ENCODE measurements at places on chromosomes 2 and 18.

GRCh38 chr2:219118504-219118903 is 42.1 kb downstream of the NHEJ1 start:
- no peak overlapping the region for H3K4me3 ChIP-seq
- no peaks in the 10 kb centered on the region for H3K27me3 ChIP-seq
- no peak for DNase-seq

- H3K36me3 ChIP-seq, result no peaks in the 10 kb centered on the region
- no peaks in the 10 kb centered on the region for H3K4me1 ChIP-seq
- no peak overlapping the region for H3K27ac ChIP-seq
Observed at GRCh38 chr2:21268197-21268877, 144.6 kb downstream of the TDRD15 start.

DNA sequence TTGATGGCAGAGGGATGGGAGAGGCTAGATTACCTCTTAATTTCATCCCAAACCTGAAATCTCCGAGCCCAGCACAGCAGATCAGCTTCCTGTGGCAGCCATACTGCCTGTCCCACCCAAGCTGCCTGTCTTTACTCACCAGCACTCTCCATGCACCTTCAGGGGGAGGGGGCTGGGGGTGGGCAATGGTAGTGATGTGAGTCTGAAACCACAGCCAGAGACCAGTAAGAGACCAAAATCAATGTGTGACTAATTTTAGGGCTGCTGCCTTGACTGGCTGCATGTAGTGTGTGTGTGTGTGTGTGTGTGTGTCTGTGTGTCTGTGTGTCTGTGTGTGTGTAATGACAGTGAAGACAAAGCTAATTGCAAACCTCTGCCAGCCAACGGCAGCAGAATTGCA is 11.7 kb upstream of the TEX261 start:
- H3K27ac ChIP-seq, result no peak overlapping the region
- H3K36me3 ChIP-seq, result no peaks in the 10 kb centered on the region
- no peak overlapping the region for H3K4me3 ChIP-seq
- H3K27me3 ChIP-seq, result peaks cover 4% of the 10 kb centered on the region

GRCh38 chr2:59540864-59541263 is 1012.6 kb downstream of the BCL11A start:
- H3K4me3 ChIP-seq, result no peak overlapping the region
- no peaks in the 10 kb centered on the region for H3K4me1 ChIP-seq
- H3K27ac ChIP-seq, result no peak overlapping the region
- no peak for DNase-seq
- no peaks in the 10 kb centered on the region for H3K27me3 ChIP-seq
- H3K36me3 ChIP-seq, result no peaks in the 10 kb centered on the region

- H3K27ac ChIP-seq, result no peak overlapping the region
- H3K27me3 ChIP-seq, result no peaks in the 10 kb centered on the region
- no peak overlapping the region for H3K4me3 ChIP-seq
- no peaks in the 10 kb centered on the region for H3K36me3 ChIP-seq
Observed at GRCh38 chr2:160064916-160065315, 2.5 kb upstream of the PLA2R1 start.

- no peaks in the 10 kb centered on the region for H3K4me1 ChIP-seq
- DNase-seq, result no peak
- H3K27ac ChIP-seq, result no peak overlapping the region
- H3K27me3 ChIP-seq, result no peaks in the 10 kb centered on the region
- H3K36me3 ChIP-seq, result no peaks in the 10 kb centered on the region
Observed at GRCh38 chr18:59035591-59035990, 104.1 kb upstream of the SEC11C start.

- DNase-seq, result peak; percentile 64
- H3K4me3 ChIP-seq, result no peak overlapping the region
- no peaks in the 10 kb centered on the region for H3K36me3 ChIP-seq
- H3K27ac ChIP-seq, result peak overlapping the region; percentile 76
Observed at GRCh38 chr2:223042704-223043118, 9.3 kb upstream of the KCNE4 start.

DNA sequence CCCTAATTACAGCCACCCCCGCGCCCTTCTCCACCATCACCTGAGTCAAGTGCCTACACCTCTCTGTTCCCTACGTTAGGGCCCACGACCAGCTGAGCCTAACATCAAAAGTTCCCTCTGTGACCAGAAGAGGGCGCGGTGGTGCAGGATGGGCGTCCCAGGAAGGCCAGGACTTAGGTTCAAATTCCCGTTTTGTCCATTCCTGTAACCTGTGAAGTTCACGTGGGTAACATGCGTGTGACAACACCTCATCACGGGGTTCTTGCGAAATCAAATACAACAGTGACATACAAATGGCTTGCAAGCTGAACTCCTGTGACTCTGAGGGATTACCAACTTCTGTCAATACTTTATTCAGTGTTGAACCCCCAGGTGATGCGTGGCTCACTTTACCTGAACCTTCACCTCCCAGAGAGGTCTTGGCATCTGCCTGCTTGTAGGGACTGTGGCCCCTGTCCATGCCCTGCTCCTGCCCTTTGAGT is 207.9 kb downstream of the ARL4C start:
- peak; percentile 59 for DNase-seq
- no peaks in the 10 kb centered on the region for H3K27me3 ChIP-seq
- no peak overlapping the region for H3K4me3 ChIP-seq
- no peaks in the 10 kb centered on the region for H3K36me3 ChIP-seq
- peaks cover 20% of the 10 kb centered on the region for H3K4me1 ChIP-seq

DNA sequence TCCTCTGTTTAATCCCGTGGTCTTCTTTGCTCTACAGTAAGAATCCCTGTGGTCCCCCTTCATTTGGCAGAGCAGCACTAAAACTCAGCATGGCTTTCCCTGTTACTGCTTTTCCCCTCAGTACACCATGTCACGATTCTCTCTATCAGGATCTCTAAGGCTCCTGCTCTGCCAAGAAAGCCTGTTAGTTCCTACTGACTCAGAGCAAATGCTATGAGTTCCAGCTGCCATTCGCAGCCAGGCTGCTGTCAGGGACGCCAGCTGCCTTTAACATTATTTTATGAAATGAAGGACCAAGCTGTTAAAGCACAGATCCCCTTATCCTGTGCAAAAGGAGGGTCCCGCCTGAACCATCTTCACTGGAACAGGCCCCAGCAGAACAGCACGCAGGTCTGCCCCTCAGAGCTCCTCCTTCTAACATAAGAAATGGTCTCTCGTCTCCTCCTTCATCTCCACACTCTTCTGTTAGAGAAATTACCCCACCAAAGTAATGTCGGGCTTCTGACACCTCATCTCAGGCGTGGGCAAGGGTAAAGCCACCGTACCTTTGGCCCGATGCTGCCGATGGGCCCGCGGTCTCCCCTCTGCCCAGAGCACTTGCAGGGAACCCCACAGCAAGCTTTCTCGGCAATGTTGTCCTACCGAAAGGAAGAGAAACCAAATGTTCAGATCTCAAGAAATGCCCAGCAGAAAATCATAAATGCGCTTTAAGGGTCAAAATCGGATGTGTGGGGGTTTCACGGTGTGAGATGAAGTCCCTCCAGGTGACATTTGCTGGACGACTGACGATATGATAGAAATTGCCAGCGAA is 52.6 kb downstream of the COL6A3 start:
- peak overlapping the region; percentile 47 for H3K27ac ChIP-seq
- peaks cover 100% of the 10 kb centered on the region for H3K36me3 ChIP-seq
- DNase-seq, result peak; percentile 80
- H3K4me1 ChIP-seq, result peaks cover 6% of the 10 kb centered on the region

DNA sequence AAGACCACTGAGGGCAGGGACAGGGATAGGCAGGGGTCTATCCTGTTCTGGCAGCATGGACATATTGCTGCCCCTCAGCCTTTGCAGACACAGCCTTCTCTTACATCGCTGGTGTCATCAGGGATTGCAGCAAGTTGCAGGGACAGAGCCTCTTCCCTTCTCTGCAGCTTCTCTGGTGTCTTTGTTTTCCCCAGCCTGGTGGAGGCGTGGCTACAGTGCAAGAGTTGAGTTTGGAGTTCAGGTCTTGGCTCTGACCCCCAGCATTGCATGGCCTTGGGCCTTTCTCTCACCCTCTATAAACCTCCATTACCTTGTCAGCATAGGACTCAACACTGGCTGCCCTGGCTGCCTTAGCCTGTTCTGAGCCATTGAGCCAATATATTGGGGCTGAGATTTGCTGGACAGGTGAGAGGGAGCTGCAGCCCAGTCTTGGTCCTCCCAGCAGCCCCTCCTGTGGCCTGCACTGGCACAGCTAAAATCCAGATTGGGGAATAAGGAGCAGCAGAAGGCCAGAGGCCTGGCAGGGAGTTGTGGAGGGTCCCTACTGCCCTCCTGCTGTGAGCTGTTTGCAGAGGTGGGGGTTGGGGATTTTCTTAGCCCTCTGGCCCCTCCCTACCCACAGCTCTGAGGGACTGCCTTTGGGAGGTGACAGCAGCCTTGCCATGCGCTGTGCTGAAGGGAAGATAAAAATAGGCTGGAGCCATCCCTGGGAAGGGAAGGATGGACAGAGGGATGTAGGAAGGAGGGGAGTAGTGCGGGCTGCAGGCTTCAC is 22.8 kb downstream of the EHD3 start:
- no peaks in the 10 kb centered on the region for H3K4me1 ChIP-seq
- DNase-seq, result no peak
- no peaks in the 10 kb centered on the region for H3K27me3 ChIP-seq
- H3K36me3 ChIP-seq, result no peaks in the 10 kb centered on the region
- no peak overlapping the region for H3K27ac ChIP-seq

GRCh38 chr2:177312562-177312961 is 48.0 kb upstream of the NFE2L2 start:
- H3K27ac ChIP-seq, result no peak overlapping the region
- no peaks in the 10 kb centered on the region for H3K27me3 ChIP-seq
- DNase-seq, result no peak
- peaks cover 17% of the 10 kb centered on the region for H3K4me1 ChIP-seq

GRCh38 chr2:39688181-39688580 is 22.5 kb downstream of the TMEM178A start:
- no peaks in the 10 kb centered on the region for H3K36me3 ChIP-seq
- H3K27ac ChIP-seq, result no peak overlapping the region
- no peaks in the 10 kb centered on the region for H3K4me1 ChIP-seq
- no peak for DNase-seq

GRCh38 chr2:236536727-236537398 is 32.8 kb upstream of the ACKR3 start:
- no peaks in the 10 kb centered on the region for H3K27me3 ChIP-seq
- no peaks in the 10 kb centered on the region for H3K4me1 ChIP-seq
- no peaks in the 10 kb centered on the region for H3K36me3 ChIP-seq
- H3K27ac ChIP-seq, result no peak overlapping the region
- no peak overlapping the region for H3K4me3 ChIP-seq

DNA sequence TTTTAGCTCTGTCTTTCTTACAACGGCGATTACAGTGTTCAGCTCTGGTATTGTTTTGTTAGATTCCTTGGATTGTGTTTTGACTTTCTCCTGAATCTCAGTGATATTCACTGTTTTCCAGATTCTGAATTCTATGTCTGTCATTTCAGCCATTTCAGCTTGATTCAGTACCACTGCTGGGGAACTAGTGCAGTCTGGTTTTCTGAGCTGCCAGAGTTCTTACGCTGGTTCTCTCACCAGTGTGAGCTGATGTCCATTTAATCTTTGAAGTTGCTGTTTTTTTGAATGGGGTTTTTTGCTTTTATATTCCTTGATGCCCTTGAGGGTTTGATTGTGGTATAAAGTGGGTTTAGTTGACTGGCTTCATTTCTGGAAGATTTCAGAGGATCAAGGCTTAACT is 37.4 kb upstream of the THUMPD2 start:
- no peaks in the 10 kb centered on the region for H3K36me3 ChIP-seq
- DNase-seq, result no peak
- no peaks in the 10 kb centered on the region for H3K4me1 ChIP-seq
- peaks cover 18% of the 10 kb centered on the region for H3K27me3 ChIP-seq
- H3K4me3 ChIP-seq, result no peak overlapping the region

- H3K4me3 ChIP-seq, result no peak overlapping the region
- H3K4me1 ChIP-seq, result no peaks in the 10 kb centered on the region
Observed at GRCh38 chr2:218430721-218431120, 11.8 kb downstream of the VIL1 start.
